Amniotic stem cell (primary cell): ENCODE measurements at places on chromosomes 16 and 17.

- DNase-seq: no peak
Observed at GRCh38 chr16:9136596-9136995, 45.2 kb downstream of the HAPSTR1 start.

- no peak for DNase-seq
Observed at GRCh38 chr17:57375770-57376225, 119.5 kb downstream of the MSI2 start.

- DNase-seq: no peak
Observed at GRCh38 chr16:13863075-13863765, 56.7 kb upstream of the ERCC4 start.

DNA sequence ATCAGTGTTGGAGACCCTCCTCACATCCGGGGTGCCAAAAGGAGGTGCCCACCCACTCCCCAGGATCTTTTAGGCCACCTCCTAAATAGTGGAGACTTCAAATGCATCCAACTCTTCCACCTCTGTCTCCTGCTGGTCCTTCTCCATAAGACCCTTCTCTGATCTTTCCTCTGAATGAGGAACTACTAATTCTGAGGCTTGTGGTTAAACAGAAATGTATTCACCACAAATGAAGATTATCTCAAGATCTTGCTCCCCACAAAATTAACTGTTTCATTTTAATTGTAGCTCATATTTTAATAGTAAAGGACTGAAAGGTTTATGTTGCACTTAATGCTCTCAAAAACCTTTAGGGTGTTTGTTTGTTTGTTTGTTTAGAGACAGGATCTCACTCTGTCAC, 34.1 kb downstream of the TLE7 start:
- DNase-seq: no peak

DNA sequence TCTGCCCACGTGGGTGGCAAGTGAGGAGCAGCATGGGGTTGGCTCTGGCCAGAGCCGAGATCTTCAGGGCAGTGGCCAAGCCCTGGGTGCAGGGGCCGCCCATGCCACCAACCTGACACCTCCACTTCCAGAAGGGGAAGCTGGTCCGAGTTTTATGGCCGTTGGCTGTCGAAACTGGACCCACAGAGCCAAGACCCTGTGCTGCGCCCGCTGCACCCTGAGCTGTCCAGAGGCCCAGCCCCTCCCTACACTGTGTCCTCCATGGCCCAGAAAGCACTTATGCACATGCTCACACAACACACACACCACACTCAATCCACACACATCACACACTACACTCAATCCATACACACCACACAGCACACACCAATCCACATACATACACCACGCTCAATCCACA, 33.9 kb upstream of the RPTOR start:
- DNase-seq: no peak

- DNase-seq: no peak
Observed at GRCh38 chr16:54291656-54292487, 5.3 kb upstream of the IRX3 start.

DNA sequence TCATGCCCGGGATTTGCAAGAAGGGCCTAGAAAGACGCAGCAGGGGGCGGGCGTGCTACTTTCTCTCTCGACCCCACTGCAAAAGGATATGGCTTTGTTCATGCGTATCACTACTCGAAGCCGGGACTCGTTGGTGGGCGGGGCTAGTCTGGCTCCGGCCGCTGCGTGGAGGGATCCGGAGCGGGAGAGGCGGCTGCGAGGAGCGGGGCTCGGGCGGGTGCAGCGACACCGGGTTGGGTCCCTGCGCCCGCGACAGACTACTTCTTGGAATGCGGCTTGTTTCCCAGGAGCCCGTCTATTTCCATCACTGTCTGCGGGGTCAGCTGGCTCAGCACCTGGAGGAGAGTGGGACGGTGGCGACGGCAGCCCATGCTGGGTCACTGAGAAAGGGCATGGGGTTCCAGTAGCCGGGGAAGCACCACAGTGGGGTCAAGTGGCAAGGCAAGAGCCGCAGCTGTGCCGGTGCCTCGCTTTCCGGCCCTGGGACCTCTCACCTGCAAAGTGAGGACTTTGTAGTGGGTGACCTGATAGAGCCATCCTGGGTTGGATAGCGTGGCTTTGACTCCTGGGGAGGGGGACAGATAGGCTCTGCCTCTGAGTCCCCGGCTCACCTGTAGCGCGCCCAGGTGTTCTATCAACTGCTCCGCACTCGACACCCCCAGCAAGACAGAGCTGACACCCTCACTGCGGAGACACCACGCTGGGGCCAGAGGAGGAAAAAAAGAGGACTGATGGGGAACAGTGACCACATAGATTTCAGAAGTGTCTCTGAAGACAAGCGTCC, 6.6 kb downstream of the KCNAB3 start:
- DNase-seq: no peak

DNA sequence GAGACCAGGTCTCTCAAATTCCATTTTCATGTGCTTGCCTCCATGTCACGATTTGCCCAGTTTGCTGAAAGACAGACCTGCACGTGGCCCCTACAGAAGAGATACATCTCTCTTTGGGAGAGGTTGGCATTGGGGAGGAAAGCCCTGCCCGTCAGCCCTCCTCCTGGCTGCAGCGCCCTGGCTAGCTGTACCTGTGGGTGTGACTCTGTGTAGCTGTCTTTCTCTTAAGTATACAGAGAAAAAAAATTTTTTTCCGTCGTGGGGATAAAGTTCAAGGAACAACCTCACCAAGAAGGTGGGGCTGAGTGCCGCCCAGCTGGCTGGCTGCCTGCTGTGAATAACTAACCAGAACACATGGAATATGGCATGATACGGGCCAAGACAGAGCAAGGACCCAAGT, 26.5 kb downstream of the TMEM98 start:
- DNase-seq: no peak

- no peak for DNase-seq
Observed at GRCh38 chr16:59971264-59971663, 1237.1 kb upstream of the GOT2 start.

- DNase-seq: no peak
Observed at GRCh38 chr17:79652999-79653643, 42.3 kb upstream of the RBFOX3 start.

- DNase-seq: no peak
Observed at GRCh38 chr17:34011599-34011998, 243.5 kb upstream of the CCL2 start.

- no peak for DNase-seq
Observed at GRCh38 chr16:10992797-10993196, 48.4 kb downstream of the CLEC16A start.

- no peak for DNase-seq
Observed at GRCh38 chr17:60249290-60249826, 99.6 kb downstream of the CA4 start.

DNA sequence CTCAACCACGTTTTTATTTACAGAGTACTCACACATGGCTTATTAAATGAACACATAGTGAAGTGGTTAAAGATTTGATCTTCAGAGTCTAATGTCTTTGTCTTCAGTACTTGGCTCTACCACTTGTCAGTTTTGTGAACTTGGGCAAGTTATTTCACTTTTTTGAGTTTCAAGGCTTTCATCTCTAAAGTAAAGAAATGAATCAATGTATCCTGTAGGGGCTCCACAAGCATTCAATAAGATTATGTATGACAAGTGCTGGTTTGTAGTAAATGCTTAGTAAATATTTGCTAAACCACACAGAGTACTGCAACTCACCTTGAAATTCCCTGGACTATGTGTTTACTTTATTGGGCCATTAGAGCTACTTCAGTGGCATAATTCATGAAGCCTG, 446.0 kb upstream of the GOT2 start:
- DNase-seq: no peak

GRCh38 chr17:50468304-50469207, at the start of gene CHAD:
Gene CHAD, minus strand, starts transcription at chr17:50468880. Its CDS starts 67 bp downstream, at chr17:50468813.
- DNase-seq: no peak

GRCh38 chr17:66488864-66489263, 186.5 kb downstream of the PRKCA start:
- no peak for DNase-seq

DNA sequence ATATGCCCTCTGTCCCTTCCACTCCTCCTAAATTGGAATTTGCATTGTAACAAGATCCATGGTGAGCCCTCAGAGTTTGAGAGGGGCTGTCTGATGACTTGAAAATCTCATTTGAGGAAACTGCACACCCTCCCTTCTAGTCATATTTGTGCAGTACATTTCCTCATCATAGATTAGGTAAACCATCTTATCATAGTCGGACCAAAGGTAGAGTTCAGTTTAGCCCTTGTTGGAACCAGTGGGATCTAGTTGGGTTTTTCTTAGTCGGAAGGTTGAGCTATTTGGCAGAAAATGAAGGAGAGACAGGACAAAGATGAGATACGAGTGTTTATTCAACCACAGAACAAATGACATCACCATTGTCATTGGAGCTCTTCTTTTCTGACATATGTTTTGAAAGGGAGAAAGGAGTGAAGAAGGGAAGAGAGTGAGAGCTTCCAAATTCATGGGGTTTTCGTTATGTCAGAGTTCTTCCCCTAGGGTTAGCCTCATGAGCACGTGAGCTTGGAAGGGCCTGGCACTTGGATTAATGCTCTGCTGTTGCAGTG, 15.8 kb upstream of the KRT20 start:
- no peak for DNase-seq

- DNase-seq: no peak
Observed at GRCh38 chr17:73758245-73758644, 114.0 kb upstream of the SDK2 start.

GRCh38 chr17:81685108-81685507, 1.3 kb downstream of the HGS start:
- peak; percentile 35 for DNase-seq

GRCh38 chr16:1152651-1153259, at the start of gene CACNA1H:
Gene CACNA1H, plus strand, starts transcription at chr16:1153106. Its CDS starts 632 bp downstream, at chr16:1153738.
- no peak for DNase-seq

- no peak for DNase-seq
Observed at GRCh38 chr17:81322271-81323082, 27.4 kb upstream of the SLC38A10 start.

DNA sequence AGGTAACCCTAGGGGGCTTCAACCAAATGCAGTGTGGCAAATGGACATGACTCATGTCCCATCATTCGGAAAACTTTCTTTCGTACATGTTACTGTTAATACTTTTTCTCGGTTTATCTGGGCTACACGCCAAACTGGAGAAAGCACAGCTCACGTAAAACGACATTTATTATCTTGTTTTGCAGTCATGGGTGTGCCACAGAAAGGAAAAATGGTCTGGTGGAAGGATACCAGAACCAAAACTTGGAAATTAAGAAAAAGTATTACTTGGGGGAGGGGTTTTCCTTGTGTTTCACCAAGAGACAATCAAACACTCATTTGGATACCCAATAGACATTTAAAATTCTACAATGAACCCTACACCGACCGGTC, 23.6 kb downstream of the ALOX15B start:
- DNase-seq: no peak

DNA sequence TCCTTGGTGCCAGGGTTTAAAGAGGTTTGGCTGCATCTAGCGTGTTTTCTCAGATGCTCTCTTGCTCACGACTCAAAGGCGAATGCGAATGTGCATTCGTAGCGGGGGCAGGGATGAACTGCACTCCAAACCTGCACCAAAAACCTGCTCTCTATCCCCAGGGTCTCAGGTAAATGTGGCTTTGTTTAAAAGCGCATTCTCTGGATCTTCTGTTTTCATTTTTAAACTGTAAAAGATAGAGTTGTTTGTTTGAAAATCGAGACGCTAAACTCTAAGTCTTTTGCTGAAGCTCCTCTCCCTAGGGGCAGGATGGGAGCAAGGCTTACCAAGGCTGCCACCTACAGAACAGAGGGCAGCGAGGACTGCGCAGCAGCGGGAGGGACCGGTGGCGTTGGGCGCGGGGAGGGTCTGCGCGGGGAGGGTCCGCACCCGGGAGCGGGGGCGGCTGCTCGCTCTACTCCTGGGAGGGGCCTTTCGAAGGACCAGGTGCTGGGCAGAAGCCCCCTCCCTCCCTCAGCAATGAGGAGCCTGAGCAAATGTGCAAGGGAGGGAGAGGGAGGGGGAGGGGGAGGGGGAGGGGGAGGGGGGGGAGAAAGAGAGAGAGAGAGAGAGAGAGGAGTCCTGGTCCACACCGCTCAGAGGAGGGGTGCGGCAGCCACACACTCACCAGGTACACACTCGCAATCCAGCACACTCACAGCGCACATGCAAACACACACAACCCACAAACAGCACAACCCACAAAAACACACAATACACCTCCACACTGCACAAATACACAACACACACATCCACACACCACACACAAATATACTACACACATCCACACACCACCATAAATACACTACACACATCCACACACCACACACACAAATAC, 142.8 kb downstream of the GRIN2A start:
- no peak for DNase-seq

DNA sequence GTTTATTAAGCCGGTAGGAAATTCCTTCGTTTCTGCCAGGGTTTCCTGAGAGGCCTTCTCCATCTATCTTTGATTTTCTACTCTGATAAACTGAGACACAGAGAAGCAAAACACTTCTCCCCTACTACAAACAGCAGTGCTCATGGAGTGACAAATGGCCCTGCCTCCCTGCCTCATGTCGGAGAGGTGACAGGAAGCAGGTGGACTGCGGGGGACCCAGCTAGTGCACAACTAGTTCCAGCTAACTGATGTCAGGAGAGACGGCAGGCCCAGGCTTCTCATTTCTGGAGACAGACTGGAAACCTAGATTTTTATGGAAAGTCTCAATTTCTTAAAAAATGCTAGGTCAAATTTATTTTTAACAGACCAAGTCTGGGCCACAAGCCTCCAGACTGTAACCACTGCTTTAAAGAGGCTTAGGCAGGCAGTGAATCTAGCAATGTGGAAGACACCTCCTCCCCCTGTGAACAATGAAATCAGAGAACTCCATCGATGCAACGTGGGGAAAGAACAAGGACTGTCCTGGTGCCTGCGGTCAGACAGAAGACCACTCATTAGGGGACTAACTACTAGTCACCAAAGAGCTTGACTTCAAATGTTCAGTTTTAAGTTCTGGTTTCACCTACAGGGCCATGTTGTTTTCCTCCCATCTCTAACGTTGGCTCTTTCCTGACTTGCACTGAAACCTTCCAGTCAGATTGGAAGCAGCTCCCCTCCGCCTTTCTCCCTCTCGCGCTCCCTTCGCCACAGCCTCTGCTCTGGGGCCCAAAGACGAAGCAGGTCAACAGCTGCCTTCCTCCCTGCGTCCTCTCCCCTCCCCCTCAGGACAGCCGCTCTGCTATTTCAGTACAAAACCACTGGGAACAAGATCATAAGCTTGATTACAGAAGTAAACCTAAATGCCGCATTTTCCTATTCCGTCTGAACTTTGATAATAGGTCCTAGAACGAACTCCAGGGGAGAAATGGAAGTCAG, 17.6 kb downstream of the GTF3C1 start:
- DNase-seq: no peak

DNA sequence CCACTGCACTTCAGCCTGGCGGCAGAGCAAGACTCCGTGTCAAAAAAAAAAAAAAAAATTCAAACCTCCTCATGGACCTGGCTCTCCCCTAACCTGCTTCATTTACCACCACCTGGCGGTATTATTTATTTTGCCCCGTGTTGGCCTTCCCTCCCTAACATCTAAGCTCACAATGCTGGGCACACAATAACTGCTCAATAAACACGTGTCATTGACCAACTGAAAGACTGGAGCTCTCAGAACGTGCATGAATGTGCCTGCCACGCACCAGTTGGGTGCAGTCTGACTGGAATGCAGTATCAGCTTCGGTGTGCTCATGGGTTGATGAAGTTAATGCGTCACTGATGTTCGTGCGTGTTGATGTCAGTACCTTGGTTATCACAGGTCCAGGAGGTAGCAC, 64.4 kb upstream of the CDC42EP4 start:
- DNase-seq: no peak

GRCh38 chr16:67943619-67944504, at the start of gene LCAT:
Gene LCAT, minus strand, starts transcription at chr16:67944120. Its CDS starts 19 bp downstream, at chr16:67944101.
- DNase-seq: no peak

- DNase-seq: no peak
Observed at GRCh38 chr17:82788206-82789001, 36.5 kb downstream of the TBCD start.
